ENCODE measurements at places on chromosomes 12 and 14.

- DNase-seq: no peak
These were observed 13.1 kb upstream of the ATP5F1B start for GRCh38 chr12:56658921-56659320.

DNA sequence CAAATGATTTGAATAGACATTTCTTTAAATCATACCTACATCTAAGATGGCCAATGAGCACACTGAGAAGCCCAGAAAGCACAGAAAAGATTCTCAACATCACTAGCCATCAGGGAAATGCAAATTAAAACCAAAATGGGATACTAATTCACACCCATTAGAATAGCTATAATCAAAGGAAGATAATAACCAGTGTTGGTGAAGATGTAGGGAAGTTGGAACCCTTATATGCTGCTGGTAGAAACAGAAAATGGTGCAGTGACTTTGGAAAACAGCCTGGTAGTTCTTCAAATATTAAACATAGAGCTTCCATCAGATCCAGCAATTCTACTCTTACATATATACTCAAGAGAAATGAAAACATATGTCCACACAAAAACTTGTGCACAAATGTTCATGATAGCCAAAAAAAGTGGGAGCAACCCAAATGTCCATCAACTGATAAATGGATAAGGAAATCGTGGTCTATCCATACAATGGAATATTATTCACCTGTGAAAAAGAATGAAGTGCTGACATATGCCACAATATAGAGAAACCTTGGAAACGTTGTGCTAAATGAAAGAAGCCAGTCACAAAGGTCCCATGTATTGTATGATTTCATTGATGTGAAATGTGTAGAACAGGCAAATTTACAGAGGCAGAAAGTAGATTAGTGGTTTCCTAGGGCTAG, 24.4 kb downstream of the SYNE3 start:
- DNase-seq: no peak

DNA sequence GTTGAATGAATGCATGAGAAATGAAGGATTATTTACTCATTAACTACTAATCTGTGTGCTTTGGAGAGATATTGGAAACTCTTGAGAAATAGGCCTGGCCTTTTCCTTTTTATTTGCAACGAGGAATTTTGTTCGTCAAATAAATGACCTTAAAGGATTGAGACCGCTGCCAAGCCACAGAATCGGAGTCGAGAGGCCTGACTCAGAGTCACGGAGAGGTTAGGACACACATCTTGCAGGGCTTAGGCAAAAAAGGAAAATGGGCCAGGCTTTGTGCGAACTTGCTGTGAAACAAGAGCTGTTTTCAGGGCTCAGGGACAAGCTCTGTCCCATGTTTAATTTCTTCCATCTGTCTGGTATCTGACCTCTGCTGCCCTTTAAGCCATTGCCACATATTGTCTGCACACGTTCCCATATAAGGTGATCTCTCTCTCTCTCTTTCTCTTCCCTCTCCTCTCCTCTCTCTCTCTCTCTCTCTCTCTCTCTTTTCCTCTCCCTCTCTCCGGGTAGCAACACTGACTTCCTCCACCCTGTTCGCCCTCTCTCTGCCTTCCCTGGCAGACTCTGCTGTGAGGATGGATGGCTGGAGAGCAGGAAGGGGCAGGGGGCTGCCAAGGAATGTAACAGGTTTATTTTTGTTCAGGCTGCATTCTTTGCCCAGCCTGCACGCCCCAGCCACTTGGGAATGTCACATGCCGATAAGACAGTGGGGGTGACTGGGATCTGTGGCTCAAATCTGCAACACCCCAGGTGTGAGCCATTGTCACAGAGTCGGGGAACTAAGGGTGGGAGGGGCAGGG, 14.9 kb upstream of the IFT81 start:
- peak; percentile 99 for DNase-seq

DNA sequence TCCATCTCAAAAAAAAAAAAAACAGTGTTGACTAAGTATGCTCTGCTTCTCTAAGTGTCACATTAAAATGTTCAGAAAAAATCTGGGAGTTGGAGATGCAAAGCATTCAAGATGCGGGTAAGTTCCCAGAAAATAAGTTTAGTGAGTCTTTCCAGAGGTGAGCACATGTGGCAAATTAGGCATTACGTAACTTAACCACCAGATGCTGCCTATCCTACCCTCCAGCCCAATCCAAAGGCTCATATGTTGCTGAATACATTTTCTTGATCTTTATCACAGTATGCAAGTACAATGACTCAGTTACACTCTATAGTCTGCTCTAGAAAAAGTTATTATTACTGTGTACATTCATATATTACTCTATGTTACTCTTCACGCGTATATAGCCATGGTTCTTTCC, 3.6 kb downstream of the SLC2A14 start:
- peak; percentile 90 for DNase-seq

- no peak for DNase-seq
These were observed 469.1 kb upstream of the DCN start for GRCh38 chr12:91651728-91652127.

GRCh38 chr12:85642288-85642687, 193.9 kb downstream of the RASSF9 start:
- DNase-seq: no peak

- peak; percentile 19 for DNase-seq
These were observed 93.9 kb downstream of the PLBD1 start for GRCh38 chr12:14473707-14474287.

DNA sequence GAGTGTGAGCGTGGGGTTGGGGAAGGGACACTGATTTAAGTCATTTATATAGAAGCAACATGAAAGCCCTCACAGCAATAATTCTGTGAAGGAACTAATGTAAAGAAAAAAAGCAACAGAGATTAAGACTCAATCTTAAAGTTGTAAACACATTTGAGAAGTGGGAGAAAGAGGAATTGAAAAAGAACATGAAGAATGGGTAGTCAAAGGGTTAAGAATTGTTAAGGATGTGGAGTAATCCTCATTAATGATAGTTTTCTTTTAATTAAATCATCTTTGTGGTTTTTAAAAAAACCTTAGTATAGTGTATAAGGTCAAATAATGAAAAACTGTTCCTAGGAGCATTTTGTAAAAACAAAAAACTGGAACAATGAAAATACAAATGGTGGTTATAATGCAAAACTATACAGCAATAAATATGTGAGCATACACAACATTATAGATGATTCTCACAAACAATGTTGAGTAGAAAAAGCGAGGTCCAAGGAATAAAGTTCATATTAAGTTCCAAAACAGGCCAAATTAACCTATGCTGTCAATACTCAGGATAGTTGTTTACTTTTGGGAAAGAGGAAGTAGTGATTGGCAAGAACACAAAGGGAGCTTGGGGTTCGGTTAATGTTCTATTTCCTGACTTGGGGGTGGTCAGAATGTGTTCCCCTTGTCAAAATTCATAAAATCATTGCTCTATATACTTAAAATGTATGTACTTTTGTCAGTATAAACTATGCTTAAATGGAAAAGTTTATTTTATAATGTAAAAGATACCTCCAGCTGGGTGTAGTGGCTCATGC, 120.4 kb upstream of the ATF7IP start:
- no peak for DNase-seq

DNA sequence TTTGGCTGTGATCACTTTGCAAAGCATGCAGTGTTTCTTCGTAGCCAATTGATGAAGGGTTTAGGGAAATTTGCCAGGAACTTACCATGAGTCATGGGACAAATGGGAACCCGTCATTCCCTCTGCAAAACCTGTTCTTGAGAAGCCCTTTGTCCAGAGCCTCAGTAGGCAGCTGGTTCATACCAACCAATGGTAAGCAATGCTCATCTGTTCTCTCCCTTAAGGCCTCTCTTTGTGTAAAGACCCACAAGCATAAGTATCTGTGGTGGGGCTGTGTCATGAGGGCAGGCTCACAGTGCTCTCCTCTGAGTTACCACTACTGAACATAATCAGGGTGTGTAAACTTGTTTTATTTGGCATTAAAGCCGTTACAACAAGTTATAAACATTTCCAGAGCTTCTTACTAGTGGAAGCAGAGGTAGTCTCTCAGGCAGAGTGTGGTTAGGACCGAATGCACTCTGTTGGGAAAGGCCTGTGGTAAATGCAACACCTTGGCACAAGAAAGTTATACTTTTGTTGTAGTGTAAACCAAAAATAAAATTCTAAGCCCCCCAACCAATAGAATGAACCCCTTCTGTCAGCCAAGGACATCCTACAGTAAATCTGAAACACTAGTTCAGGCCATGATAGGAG, 119.8 kb downstream of the SINHCAF start:
- DNase-seq: peak; percentile 81
